ENCODE measurements at places on chromosomes 12 and 14.

DNA sequence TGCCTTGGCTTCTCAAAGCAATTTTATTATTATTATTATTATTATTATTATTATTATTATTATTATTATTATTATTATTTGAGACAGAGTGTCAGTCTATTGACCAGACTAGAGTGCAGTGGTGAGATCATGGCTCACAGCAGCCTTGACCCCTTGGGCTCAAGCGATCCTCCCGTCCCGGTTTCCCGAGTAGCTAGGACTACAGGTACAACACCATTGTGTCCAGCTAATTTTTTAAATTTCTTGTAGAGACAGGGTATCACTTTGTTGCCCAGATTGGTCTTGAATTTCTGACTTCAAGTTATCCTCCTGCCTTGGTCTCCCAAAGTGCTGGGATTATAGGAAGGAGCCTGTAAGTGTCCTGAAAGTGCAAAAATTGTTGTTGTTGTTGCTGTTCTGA lies 11.6 kb upstream of the AP4S1 start:
- no peak for DNase-seq

DNA sequence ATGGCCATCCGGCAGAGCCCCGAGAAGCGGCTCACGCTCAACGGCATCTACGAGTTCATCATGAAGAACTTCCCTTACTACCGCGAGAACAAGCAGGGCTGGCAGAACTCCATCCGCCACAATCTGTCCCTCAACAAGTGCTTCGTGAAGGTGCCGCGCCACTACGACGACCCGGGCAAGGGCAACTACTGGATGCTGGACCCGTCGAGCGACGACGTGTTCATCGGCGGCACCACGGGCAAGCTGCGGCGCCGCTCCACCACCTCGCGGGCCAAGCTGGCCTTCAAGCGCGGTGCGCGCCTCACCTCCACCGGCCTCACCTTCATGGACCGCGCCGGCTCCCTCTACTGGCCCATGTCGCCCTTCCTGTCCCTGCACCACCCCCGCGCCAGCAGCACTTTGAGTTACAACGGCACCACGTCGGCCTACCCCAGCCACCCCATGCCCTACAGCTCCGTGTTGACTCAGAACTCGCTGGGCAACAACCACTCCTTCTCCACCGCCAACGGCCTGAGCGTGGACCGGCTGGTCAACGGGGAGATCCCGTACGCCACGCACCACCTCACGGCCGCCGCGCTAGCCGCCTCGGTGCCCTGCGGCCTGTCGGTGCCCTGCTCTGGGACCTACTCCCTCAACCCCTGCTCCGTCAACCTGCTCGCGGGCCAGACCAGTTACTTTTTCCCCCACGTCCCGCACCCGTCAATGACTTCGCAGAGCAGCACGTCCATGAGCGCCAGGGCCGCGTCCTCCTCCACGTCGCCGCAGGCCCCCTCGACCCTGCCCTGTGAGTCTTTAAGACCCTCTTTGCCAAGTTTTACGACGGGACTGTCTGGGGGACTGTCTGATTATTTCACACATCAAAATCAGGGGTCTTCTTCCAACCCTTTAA lies 1.5 kb downstream of the FOXG1 start:
- no peak for DNase-seq

DNA sequence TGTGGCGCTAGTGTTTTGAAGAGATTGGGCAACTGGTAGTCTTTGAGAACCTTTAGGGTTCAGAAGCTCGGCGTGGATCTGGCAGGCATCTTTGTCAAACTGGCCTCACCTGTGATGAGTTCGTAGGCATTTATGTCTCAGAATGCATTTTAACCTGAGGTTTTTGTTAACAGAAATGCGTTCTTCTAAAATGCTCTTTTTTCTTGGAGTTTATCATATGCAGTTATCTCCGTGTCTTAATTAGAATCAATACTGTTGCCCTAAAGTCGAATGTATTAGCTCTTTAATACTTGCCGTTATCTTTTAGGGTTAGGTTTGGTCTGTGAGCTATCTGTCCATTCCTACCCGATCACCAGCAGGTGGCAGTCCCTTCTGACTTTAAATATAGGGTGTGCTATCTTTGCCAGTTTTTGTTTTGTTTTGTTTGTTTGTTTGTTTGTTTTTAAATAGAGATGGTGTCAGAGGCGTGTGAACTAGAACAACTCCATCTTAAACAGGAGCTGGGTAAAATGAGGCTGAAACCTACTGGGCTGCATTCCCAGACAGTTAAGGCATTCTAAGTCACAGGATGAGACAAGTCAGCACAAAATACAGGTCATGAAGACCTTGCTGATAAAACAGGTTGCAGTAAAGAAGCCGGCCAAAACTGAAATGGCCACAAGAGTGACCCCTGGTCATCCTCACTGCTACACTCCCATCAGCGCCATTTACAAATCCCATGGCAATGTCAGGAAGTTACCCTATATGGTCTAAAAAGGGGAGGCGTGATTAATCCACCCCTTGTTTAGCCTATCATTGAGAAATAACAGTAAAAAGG lies 1.4 kb downstream of the ATF1 start:
- DNase-seq, result no peak

GRCh38 chr12:112901271-112901670 lies 5.5 kb upstream of the OAS1 start:
- DNase-seq, result no peak

DNA sequence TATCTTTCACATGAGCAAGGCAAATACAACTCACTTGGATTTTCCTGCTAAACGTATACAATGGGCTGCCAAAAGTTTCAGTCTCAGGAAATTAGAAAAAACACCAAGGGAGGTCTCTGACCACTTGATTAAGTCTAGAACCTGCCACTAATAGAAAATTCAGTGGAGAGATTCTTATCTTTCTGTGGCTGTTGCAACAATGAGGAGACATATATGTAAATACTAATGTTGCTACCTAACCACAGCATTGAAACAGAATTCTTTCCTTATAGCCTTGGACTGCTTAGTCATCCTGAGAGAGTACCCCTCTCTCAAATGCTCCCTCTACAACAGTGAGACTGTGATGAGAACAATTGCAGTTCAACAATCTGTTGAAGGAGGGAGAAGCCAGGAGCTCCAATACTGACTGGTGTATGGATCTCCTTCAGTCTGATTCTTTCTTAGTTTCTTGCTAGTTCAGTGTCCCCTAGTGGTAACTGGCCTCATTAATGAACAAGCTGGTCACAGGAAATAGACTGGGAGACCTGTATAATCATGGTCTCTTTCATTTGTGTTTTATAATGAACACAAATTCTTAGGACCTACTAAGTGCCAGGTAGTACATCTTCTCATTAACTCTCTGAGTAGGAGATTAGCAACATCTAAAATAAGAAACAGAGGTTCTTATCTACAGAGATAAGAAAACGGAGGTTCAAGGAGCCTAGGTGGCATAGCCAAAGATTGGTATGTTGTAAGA lies 164.5 kb downstream of the SLC38A4 start:
- DNase-seq, result no peak

DNA sequence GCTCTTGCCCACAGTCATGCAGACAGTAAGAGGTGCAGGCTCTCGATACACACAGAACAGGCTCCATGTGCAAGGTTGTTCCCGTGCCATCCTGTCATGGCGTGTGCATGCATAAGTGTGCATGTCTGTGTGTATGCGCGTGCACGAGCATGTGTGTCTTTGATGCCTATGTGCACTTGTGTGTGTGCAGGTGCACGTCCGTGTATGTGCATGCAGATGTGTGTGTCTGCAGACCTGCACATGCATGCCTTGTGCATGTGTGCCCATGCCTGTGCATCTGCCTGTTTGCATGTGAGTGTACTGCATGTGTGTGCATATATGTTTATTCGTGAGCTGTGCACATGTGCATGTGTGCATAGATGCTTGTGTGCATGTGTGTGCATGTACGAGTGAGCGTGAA lies 309.8 kb downstream of the TMEM121 start:
- no peak for DNase-seq

DNA sequence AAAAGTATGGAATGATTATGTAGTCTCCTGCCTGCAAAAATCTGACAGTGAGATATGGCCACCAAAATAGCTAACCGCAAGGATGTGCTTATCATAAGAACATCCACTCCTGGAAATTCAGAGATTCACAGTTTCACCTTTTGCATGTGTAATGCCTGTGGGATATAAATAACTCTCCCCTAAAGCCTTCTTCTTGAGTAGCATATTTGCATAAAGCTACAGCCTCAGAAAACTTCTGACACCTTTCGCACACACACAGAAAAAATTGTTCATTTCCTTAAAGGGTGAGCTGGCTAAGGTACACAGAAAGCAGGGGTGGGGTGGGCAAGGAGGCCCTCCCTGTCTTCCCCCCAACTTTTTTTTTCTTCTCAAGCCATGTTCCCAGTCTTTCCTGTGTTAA lies 3.1 kb upstream of the IGF1 start:
- no peak for DNase-seq

DNA sequence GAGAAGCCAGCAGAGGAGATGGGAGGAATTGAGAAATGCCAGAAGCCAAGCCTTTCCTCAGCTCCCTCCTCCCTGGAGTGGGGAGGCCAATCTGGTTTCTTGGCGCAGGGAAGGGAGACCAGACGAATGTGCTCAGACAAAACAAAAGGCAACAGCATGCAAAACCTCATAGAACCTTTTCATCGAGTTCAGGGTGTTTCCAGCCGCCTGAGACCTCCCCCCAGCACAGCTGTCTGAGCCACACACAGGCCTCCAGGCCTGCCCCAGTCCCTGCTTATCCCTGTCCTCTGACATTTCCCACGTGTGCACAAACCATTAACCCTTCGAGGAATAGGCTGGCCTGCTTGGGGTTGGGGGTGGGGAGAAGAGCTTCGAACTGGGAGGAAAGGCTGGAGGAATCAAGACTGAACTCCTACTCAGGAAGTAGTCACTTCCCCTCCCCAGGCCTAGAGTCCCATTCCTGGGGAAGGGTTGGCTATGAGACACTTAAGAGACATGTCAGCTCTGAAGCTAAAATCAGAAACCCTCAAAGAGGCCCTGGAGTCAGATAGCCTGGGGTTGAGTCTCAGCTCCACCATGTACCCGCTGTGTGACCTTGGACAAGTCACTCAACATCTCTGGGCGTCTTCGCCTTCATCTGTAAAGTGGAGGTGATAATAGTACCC lies 10.7 kb downstream of the TBX3 start:
- no peak for DNase-seq

GRCh38 chr12:49197256-49197655 lies 8.4 kb upstream of the TUBA1A start:
- DNase-seq, result no peak

DNA sequence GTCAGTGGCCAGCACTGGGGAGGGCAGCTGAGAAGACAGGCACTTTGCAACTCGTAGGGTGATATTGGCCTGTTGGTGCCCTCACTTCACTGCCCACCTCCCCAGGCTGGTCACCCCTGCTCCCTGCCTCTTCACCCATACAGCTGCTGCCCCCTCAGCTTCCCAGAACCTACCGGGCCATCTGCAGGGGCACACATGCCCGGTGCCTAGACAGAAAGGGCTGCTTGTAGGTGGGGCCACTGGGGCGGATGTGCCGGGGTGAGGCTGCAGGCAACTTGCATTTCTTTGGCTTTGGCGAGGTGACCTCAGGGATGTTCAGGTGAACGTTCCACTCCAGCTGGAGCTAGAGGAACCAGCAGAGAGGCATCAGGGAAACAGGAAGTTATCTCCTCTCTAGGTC lies 17.2 kb downstream of the FAM186B start:
- DNase-seq, result no peak

DNA sequence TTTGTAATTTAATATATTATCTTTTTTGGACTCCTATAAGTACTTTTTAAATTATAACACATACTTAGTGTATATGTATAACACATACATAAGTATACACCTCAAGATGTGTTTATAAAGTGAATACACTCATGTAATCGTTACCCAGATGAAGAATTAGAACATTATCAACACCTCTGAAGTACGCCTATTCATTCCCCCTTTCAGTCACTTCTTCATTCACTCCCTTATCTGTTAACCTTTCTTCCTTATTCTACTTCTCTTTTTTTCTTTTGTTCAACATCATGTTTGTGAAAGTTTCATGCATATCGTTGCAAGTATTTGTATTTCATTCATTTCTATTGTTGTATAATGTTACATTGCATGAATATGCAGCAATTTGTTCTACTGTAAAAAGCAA lies 98.5 kb downstream of the ARID2 start:
- no peak for DNase-seq

GRCh38 chr14:90060965-90061684 lies 669 bp upstream of the KCNK13 start:
- DNase-seq, result no peak

DNA sequence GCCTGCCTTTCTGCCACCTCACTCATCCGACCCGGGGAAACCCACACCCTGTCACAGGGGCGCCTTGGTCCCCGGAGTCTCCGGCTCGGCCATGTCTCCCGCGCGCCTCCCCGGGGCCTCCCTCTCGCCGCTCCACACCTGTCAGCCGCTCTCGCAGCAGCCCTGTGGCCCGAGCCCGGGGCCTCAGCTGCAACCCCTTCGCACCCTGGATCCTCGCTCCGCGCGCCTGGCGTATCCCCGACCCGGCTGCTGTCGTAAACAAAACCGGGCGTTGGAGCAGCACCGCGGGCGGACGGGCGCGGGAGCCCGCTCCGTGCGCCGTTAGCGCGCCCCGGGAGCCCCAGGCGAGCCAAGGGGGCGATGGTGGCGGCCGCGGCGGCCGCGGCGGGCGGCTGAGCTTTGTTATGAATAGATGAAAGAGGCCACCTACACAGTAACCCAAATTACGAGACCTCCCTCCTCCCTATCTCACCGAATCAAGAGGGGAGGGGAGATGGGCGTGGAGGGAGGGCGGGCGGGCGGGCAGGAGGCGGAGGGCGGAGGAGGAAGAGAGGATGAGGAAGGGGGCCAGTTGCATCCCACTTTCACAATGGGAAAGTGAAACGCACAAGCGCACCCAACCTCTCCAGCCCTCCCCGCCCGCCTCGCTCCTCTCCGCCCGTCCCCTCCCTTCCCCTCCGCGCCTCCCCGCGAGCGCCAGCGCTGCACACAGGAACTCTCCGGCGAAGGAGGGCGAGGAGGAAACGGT lies at the start of gene PLXNC1:
TSS of gene PLXNC1 (plus strand) at position 587 of the 748 bp plus-strand sequence. CDS start 395 bp downstream, outside the sequence.
- DNase-seq, result no peak

- no peak for DNase-seq
Measured at GRCh38 chr12:93591137-93591868, 18.8 kb downstream of the SOCS2 start.

- DNase-seq, result no peak
Measured at GRCh38 chr12:127327986-127328385, 939.0 kb upstream of the TMEM132C start.
